ENCODE measurements at places on chromosomes 5 and 9. TPM values are rescaled to one million over a fixed set of nuclear protein-coding genes. Genes with fewer than 3 reads are reported as not detected.

The OR1L4 gene
- not detected for total RNA-seq

The PCDHB9 gene
- total RNA-seq, result not detected

The PCDHA4 gene
- not detected for total RNA-seq

GRCh38 chr5:27497491-27497890 is 459.1 kb upstream of the CDH9 start:
- DNase-seq, result no peak

GRCh38 chr5:88545338-88545737 is 276.7 kb upstream of the TMEM161B start:
- DNase-seq, result no peak

DNA sequence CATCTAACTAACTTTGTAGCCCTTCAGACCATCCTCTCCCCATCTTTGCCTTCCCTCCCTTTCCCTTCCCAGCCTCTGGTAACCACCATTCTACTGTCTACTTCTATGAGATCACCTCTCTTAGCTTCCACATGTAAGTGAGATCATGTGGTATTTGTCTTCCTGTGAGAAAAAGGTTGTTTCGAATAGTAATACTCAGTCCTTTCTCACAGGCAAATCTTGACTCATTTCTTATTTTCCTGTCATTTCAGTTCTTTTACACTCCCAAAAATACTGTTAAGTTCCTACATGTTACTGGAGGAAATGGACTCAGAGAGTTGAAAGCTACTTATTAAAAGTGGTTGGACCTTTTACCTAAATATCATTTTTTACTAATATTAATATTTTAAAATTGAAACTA is 82.1 kb downstream of the SLF1 start:
- no peak for DNase-seq

The PCDHGB4 gene
- total RNA-seq, result 0.34 TPM
